ENCODE measurements at places on chromosomes 5 and 9.

- ATAC-seq = peak; percentile 21
Observed at GRCh38 chr9:136848393-136849037, 694 bp upstream of the PHPT1 start.

DNA sequence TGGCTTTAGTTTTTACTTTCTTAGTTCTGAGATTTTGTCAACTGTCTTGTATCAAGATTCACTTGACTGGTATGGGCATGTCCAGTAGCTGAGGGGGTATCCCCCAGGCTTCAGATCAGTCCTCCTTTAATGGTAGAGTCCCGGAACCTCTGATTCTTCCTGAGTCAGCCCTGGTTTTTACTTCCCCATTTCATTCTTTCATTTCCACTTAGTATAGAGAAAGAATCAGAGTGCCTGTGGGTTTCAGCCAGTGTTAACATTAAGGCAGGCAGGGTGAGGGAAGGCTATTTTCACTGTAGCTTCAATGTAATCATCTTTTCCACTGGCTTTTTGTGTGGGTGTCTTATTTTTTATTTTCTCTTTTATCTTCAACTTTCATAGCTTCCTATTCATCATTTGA is 8.3 kb upstream of the COMMD10 start:
- peak; percentile 98 for ATAC-seq

GRCh38 chr5:113617191-113617796 is 103.8 kb downstream of the YTHDC2 start:
- ATAC-seq = no peak

DNA sequence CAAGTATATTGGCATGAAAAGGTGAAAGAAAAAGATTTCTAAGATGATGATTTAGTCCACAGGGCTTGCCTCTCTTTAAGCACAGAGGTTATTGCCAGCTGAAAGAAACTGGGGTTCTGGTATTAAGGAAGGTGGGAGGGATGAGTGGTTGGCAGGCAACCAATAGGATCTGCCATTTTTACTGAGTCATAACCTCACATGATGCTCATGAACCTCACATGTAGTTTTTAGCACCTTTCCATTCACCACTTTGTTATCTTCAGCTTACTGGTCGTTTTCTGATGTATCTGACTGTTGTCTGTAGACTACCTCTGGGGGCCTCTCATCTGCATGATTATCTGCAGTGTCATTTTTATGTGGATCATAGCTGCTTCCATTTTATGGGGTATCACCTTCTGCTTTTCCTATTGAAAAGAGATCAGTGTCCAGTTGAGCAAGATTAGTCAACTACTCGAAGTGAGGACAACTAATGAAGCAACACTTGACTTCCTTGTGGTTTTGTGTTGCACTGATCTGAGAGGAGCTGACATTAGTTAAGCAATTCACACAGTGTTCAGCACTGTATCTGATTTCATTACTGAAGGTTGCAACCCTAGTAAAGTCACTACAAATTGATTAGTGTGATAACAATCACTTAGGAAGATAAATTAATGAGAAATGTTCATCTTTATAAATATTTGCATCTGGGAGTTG is 186.3 kb downstream of the SGCD start:
- ATAC-seq = no peak

DNA sequence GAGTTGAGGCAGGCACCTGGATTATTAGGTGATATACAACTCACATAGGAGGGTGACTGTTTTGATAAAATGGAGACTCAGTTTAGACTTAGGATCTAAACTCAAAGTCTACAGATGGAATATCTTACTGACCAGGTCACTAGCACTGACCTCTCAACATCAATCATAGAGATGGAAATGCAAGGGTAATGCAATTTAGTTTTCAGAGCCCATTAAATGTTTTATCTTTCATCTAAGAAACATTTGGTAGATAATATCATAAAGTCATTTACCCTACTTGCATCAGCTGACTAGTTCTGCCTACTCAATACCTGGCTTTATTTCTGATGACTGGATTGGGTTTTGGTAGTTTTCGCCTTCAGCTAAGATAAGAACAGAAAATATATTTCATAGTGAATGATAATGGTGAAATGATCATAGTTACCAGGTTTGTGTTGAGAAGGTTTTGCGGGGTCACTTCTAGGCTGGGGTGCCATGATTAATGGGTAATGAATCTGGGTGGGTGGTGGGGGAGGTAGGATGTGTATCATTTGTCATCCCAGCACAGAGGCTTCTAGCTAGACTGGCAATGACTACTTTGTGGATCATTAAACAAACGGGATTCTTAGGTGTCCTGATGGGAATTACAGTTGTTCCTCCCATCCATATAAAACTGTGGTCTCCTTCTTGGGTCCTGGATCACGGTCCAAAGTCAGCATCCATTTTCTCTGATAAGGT is 173.4 kb downstream of the PPP2R2B start:
- no peak for ATAC-seq

- ATAC-seq = peak; percentile 24
Observed at GRCh38 chr5:157541447-157542118, 34.0 kb downstream of the ADAM19 start.

DNA sequence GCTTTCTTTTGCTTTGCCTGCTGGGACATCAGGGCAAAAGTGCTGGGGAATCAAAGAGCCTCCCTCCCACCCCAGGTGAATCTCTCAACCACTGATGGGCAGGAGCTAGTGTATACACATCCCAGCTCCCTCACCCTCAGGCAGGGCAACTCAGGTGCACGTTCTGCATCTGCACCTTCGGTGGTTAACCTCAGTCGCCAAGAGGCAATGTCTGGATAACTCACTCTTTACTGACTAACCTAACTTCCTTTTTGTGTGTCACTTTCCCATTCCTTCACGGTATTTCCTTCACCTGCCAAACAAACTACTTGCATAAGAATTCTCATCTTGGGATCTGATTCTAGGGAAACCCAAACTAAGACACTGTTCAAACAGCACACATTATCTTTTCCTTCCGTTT is 26.3 kb downstream of the CNTFR start:
- ATAC-seq = no peak

- no peak for ATAC-seq
Observed at GRCh38 chr5:42881416-42882117, 69.9 kb upstream of the SELENOP start.

DNA sequence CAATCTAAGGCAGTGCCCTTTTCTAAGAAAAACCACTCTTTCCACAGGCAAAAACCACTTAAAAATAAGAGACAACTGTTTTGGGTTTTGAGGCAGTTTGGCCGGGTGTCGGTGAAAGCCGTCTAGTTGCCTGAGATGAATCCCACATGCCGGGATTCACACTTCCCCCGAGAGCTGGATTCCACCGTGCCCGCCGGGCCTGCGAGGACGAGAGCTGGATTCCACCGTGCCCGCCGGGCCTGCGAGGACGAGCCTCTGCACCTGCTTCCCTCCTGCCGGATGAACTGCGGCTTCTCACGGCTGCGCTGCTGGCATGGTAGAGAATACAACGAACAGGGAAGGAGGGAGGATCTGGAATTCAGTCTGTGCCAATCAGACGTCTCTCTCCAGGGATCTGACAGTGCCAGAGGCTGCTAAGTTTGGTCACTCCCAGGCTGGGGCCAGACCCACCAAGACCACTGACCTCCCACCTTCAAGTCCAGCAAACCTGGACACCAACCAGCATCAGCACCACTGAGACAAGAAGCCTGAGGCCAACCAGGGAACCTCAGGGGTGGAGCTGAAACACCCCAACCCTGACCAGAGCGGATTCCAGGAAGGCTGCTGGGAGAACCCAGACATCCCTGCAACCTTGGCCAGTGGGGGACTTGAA is 23.0 kb downstream of the VAV2 start:
- no peak for ATAC-seq

- peak; percentile 66 for ATAC-seq
Observed at GRCh38 chr5:42950456-42951292, 89.4 kb downstream of the ANXA2R start.

GRCh38 chr5:172644711-172645110 is 3.6 kb downstream of the NEURL1B start:
- ATAC-seq = no peak

DNA sequence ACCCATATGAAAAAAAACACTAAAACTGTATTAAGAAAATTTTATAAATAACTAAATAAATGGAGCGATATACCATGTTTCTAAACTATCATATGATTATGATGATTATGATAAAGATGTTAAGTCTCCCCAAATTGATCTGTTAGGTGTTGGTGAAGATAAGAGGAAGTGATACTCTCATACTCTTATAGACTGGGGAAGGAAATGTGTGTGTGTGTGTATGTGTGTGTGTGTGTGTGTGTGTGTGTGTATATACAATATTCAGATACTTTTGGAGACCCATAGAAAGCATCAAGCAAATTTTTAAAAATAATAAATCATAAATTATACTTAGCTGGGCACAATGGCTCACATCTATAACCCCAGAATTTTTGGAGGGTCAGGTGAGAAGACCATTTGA is 62.9 kb downstream of the TMEM232 start:
- peak; percentile 70 for ATAC-seq

DNA sequence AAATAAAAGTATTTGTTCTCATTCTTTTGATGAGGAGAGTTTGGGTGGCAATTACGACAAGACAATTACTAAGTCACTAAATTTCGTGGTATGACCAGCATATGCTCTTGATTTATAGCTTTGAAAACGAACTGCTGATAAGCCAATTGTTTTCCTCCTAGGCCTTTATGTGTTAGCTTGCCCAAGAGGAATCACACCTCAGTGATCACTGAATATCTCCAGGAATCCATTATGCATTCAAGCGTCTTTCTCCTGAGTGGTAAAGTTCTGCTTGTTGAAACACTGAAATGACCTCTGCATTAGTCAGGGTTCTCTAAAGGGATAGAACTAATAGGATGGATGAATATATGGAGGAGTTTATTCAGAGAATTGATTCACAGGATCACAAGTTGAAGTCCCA is 677.7 kb upstream of the MEF2C start:
- no peak for ATAC-seq

- no peak for ATAC-seq
Observed at GRCh38 chr5:164230341-164230740, 724.9 kb downstream of the MAT2B start.

GRCh38 chr5:13859270-13860065 is 85.0 kb downstream of the DNAH5 start:
- ATAC-seq = no peak

- ATAC-seq = no peak
Observed at GRCh38 chr9:134699343-134699740, 57.7 kb downstream of the COL5A1 start.

DNA sequence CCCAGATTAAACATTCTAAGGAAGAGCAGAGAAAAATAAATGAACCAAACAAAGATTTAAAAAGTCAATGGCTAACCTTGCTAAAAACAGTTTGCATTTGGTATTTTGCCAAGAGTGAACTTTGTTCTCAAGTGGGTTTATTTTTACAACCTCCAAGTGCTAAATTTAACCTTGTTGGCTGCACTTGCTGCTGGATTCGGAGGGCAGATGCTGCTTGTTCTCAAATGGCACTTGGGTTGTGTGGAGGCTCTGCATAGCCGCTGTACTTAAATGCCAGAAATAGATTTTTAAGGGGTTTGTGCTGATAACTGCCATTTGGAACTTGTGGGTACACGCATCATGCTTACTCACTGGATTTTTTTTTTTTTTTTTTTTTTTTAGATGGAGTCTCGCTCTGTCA is 13.3 kb upstream of the SPATA24 start:
- ATAC-seq = no peak

DNA sequence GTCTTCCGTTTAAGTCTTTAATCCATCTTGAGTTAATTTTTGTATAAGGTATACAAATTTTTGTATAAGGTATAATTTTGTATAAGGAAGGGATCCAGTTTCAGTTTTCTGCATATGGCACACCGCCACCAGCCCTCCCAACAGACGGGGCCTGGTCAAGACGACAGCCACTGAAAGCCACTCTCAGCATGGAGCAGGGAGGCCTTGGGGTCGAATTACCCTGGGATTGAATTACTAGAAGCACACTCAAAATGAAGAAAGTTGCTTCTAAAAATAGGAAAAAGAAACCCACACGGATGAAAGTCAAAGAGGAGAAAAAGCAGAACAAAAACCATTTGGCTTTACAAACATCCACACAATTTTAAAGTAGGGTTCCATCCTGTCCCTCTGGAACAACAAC is 586.2 kb upstream of the ADAMTS16 start:
- no peak for ATAC-seq

DNA sequence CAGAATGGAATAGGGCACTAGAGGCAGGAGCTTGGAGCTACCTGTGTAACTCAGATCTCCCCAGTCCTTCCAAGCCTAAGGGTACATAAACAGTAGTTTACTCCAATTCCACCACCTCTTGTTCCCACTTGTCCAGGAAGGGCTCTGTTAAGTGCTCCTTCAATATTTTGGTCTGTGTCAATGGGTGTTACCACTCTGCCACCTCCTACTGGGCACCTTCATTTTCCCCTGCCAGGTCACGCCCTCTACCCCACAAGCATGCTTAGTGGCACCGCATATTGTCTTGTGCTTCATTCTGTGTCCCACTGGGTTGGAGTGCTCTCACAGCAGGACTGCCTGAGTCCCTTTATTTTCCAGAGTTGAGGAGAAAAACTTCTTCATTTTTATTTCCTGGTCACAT is 459.8 kb downstream of the ARHGEF28 start:
- ATAC-seq = no peak

DNA sequence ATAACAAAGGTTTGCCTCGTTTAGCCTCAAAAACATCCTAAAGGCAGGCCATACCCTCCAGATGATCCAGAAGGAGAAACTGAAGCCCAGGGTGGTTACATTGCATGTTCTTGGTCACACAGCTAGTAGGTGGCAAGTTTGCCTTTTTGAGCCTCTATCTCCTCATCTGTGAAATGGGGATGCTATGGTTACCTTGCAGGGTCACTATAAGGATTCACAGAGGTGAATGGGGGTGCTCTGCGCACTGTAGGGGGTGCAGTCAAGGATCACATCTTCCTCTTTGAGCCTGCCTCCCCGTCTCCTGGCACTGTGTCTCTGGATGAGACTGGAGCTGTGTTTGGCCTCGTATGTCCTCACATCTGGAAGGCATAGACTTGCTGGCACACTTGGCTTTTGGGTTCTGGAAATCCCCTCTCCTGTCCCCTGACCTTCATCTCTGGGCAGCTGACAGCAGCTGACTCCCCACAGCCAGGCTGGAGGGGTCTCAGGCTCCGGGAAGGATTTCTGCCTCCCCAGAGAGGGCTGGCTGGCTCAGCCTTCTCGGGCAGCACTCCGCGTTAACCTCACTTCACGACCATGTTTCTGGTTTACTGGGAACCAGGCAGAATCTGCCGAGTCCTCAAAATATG is 167.7 kb downstream of the RGS3 start:
- ATAC-seq = peak; percentile 35

DNA sequence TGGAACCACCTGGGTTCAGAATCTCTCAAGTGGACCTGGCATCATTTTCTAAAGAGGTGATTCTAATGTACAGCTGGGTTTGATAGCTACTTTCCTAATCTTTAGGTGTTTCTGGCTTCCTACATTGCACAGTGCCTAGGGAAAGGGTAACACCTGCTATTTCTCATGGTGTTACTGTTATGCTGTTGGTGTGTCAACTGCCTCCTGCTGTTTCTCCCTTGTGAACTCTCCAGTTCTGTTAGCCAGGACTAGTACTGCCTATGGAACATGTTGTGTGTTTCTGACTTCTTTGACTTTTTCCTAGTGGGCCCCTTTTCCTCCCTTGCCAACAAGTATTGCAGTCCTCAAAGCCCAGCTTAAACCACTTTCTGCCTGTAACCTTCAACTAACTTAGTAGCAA is 5.5 kb downstream of the ARHGEF28 start:
- ATAC-seq = no peak

All from stimulated activated memory B cell treated with anti-CD40 and anti-IgM and Interleukin-4, amounts not matched to agents 10 μg/mL and 1 μg/mL and 100 μg/mL, for 72 hours (primary cell).